ENCODE measurements at places on chromosomes 1 and 21.

DNA sequence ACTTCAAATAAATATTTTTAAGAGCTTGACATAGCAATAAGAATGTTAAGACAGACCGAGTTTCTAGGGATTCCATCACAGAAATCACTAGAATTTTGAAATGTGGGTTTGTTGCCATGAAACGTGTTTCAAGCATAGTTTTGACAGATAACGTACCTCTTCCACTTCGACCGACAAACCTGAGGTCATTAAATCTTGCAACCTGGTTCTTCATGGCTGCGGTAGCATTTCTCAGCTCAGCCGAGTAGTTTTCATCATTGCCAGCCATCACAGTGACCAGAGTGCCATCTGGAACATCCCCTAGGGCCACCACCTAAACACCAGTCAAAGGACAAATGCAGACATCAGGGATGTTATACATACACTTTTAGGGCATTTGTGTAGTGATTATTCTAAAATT is 168.7 kb downstream of the RUNX1 start:
- DNase-seq, result no peak

DNA sequence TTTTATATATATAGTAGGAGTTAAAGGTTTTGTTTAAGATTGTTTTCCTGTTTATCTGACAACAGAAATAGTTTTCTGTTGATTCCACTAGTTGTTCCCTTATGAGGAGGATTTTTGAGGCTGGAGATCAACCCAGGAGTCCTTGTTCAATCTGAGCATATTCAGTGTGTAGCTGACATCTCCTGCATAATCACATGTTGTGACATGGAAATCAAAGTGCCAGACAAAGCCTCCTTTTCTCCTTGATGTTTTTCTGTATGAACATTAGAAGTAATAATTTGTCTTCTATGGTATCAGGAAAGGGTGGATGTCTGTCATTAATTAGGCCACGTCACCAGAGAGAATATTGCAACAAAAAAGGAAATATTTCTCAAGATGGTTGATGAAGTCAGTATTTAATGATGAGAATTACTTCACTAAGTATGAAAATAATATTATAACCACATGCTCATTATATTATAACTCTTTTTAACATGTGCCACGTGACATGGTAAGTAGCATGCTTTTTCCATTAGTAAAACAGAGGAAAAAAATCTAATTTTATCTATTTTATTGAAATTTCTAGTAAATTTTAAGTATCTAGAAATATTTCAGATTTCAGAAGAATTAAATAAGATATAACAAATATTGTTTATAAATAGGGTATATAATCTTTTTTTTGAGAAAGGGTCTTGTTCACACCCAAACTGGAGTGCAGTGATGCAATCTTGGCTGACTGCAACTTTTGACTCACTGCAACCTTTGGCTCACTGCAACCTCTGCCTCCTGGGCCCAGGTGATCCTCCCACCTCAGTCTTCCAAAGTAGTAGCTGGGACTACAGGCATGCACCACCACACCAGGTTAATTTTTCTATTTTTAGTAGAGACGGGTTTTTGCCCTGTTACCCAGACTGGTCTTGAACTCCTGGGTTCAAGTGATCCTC is 223.5 kb downstream of the HMCN1 start:
- DNase-seq, result no peak

GRCh38 chr1:207883104-207883651 is 27.7 kb downstream of the CD34 start:
- DNase-seq, result no peak

GRCh38 chr1:167697667-167698141 is 24.1 kb upstream of the MPZL1 start:
- DNase-seq, result peak; percentile 16

DNA sequence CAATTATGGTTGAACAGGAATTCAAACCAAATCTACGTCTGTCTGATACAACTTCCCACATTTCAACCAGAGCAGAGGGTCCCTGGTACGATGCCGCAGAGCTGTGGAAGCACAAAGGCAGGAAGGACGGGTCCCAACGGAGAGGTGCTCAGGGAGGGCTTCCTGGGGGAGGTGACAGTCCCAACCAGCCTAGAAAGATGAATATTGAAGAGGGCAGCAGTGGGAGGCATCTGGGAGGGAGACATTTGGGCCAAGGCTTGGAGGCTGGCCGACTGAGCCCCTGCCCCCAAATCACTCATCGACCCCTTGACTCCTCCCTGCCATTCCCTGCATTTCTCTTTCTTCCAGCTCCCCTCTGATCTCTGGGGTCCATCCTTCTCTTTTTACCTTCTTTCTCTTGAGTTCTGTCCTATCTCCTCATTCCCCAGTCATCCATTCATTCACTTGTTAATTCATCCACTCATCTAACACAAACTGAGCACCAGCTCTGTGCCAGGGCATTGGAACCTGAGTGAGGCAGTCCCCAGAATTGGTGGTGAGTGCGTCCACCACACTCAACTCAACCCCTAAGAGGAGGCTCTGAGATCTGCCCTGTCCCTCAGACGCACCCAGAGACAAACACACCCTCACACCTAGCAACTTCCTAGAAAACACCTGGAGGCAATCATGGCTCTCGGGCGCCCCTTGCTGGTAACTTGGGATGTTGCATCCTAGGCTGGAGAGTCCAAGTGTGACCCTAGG is 13.2 kb upstream of the CELA3B start:
- DNase-seq, result peak; percentile 68

GRCh38 chr1:183656355-183656754 is 3.2 kb upstream of the APOBEC4 start:
- DNase-seq, result no peak

- DNase-seq, result peak; percentile 51
These were observed 98.8 kb downstream of the RABGAP1L start for GRCh38 chr1:174258148-174258550.

GRCh38 chr1:181990728-181991127 is 70.8 kb downstream of the ZNF648 start:
- no peak for DNase-seq

- no peak for DNase-seq
These were observed 163.4 kb upstream of the CD34 start for GRCh38 chr1:208074353-208074752.

GRCh38 chr1:248621770-248622169 is 13.1 kb downstream of the OR2T11 start:
- no peak for DNase-seq

GRCh38 chr1:53968125-53968513 is 22.0 kb downstream of the LRRC42 start:
- DNase-seq, result peak; percentile 6

DNA sequence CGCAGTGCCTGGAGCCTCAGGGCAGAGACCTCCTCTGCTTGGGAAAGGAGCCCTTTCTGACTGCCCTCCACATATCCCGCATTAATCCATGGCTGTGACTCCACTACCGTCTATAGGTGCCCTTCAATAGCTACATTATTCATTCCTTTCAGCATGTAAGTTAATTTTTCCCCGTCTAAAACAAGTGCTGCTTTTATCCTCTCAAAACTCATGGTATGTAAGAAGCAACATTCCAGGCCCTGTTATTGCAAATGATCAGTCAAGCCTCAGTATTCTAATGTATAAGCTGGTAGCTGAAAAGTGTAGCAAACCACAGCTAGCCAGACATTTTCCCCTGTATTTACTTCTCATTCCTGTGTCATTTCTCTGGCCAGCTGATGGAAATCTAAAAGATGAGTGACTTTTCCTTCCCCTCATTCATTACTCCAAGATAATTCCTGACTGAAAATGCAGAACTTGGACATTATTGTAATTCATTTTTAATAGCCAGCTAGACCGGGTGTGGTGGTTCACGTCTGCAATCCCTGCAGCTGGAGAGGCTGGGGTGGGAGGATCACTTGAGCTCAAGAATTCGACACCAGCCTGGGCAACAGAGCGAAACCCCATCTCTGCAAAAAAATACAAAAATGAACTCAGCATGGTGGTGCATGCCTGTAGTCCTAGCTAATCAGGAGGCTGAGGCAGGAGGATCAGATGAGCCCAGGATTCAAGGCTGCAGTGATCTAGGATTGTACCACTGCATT is 88.5 kb upstream of the SOD1 start:
- DNase-seq, result no peak

GRCh38 chr1:42938645-42939615 is 19.7 kb downstream of the SLC2A1 start:
- DNase-seq, result no peak

- peak; percentile 47 for DNase-seq
These were observed 7.5 kb upstream of the ZNF436 start for GRCh38 chr1:23376890-23377811.

DNA sequence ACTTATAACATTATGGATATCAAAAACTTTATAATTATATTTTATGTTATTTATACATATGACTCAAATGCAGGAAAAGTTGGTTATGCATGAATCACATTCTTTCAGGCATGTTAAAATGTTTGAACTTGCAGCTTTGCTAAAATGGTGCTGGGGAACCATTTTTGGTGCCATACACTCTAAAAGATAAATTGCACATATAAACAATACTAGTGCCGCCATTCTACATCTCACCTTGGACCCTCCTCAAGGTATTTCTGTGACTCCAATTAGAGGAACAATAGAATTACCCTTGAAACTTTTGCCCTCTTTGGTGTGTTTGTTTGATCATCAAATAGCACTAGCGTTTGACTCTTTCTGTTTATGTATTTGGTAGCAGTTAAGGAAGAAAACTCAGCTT is 997 bp downstream of the PRKACB start:
- no peak for DNase-seq

GRCh38 chr1:71307451-71307850 is 226.6 kb upstream of the ZRANB2 start:
- DNase-seq, result no peak

GRCh38 chr1:203528063-203528462 is 34.1 kb downstream of the OPTC start:
- DNase-seq, result no peak

DNA sequence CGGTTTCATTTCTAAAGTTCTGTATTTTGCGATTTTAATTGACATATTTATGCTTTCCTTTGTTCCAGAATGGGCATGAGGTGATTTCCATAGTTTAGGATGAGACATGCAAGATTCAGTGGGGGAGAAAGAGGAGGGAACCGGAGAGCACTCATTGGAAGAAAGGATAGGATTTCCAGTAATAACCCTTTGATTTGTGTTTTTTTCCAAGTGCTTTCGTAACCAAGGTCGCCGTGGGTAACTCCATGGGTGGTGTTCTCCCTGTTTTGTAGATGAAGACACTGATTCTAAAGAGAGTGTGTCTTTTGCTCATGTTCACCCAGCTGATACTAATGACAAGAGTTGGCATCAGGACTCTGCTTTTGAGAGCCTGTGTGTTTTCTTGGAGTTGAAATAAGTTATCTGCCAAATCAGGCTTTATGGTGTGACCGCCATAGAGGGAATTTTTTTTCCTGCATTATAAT is 170.1 kb downstream of the DHRS3 start:
- no peak for DNase-seq

- DNase-seq, result peak; percentile 73
These were observed 19.7 kb upstream of the RBBP5 start for GRCh38 chr1:205141236-205142101.

- no peak for DNase-seq
These were observed 81.3 kb upstream of the DUSP10 start for GRCh38 chr1:221823149-221823548.

DNA sequence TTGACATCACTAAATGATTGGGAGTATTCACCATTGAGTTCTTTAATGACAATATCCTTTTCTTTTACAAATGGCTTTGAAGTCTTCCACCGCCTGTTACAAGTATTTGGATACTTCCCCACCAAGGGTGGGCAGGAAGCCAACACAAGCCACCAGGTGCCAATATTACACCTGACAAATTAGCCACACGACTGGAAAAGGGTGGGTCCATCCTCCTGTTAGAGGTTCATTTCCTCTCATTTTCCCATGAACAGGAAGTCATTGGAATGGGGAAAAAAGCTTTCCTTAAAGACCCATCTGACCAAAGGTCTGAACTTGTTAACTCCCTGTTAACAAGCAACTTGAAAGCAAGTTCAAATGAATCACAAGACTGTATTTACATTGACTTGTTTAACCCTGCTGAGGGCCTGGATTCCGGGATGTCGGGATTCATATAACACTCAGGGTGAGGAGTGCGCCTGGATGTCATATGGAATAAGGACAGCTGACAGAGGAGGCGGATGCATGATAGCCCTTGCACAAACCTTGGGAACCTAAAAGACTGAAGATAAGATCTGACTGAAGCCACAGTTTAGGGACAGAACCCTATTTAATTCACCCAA is 40.5 kb upstream of the PROX1 start:
- peak; percentile 38 for DNase-seq

DNA sequence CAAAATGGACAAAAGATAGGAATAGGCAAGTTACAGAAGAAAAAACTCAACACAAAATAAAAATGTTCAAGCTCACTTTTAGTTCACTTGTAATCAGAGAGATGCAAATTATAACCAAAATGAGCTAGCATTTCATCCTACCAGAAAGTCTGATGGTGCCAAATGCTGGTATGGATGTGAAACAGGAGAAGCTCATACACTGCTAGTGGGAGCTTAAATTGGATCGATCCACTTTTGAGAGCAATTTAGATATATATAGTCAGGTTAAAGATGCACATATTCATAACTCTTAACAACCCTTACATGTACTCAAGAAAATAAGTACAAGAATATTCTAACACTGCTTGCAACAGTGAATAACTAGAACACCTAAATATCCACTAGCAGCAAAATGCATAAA is 18.5 kb upstream of the CAMSAP2 start:
- DNase-seq, result no peak

- DNase-seq, result no peak
These were observed 63.5 kb downstream of the AGPAT3 start for GRCh38 chr21:43928222-43929125.

DNA sequence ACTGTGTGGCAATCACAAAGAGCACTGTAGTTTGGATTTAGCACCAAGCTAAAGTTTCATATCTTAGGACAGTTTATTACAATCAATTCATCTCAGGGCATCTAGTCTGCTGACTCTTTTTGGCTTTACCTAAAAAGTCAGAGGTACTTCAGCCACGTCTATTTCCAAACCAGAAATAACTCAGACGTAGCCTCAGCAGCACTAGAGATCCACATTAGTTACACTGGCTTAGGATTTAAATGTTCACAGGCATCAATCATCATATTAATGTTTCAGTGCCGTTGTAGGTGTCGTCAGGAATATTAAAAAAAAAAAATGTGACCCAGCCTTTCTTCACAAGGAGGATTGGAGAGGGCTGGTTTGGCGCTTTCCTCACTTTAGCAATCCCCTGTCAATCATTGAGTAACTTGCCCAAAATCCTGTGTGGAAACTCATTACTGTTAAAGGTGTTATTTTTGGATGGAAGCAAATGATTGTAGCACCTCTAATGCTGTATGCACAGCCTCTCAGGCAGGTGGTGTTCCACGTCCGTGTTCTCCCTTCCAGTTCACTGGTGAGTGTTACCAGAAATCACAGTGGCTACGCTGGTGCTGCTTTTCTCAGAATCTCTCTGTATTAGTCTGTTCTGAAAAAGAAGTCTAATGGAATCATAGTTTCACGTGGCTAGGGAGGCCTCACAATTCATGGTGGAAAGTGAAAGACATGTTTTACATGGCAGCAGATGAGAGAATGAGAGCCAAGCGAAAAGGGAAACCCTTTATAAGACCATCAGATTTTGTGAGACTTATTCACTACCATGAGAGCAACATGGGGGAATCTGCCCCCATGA is 45.4 kb downstream of the NEK7 start:
- DNase-seq, result no peak
